ENCODE measurements at places on chromosomes 3 and 15. TPM values are rescaled to one million over a fixed set of nuclear protein-coding genes. Genes with fewer than 3 reads are reported as not detected.

DNA sequence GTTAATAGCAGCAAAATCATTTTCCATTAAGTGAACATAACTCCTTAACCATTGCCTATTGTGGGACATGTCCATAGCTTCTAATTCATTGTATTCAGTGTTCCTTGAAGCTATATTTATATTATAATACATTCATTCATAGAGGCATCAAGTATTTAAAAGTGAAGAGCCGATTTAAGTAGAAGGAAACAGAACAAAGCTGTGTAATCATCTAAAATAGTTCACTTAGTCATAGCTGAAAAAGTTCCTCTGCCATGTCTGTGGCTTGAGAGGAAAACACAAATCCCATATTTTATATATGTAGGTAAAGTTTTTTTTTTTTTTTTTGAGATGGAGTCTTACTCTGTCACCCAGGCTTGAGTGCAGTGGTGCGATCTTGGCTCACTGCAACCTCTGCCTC lies 54.5 kb downstream of the TMEM108 start:
- no peak overlapping the region for H3K4me3 ChIP-seq
- no peaks in the 10 kb centered on the region for H3K36me3 ChIP-seq

- no peaks in the 10 kb centered on the region for H3K27me3 ChIP-seq
- H3K4me1 ChIP-seq, result peaks cover 5% of the 10 kb centered on the region
- DNase-seq, result no peak
- peak overlapping the region; percentile 0 for H3K4me3 ChIP-seq
Measured at GRCh38 chr15:41882689-41883483, 11.0 kb downstream of the SPTBN5 start.

DNA sequence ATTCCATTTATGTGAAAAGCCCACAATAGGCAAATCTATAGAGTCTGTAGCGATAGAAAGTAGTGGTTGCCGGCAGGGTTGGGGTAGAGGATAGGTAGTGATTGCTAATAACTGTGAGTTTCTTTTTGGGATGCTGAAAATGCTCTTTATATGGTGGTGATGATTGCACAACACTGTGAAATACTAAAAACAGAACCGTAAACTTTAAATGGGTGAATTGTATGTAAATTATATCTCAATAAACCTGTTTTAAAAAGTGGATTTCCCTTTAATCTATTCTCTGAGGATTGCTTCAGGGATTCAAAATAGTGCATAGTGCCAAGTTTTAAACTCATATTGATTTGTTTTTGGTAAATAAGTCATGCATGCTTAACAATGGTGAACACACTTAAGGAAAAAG lies 140.2 kb downstream of the LPP start:
- H3K4me3 ChIP-seq, result no peak overlapping the region
- no peaks in the 10 kb centered on the region for H3K27me3 ChIP-seq
- no peak overlapping the region for H3K27ac ChIP-seq
- H3K4me1 ChIP-seq, result peaks cover 26% of the 10 kb centered on the region
- no peaks in the 10 kb centered on the region for H3K36me3 ChIP-seq

GRCh38 chr3:122824465-122825381 lies 29.9 kb downstream of the SLC49A4 start:
- no peak overlapping the region for H3K27ac ChIP-seq
- DNase-seq, result no peak
- no peaks in the 10 kb centered on the region for H3K36me3 ChIP-seq
- no peaks in the 10 kb centered on the region for H3K4me1 ChIP-seq
- no peak overlapping the region for H3K4me3 ChIP-seq

CHRNA3 gene
- not detected for total RNA-seq

SLC28A1 gene
- total RNA-seq, result not detected
